NCI-H1105 (cell line): ENCODE measurements at places on chromosomes 7 and 10.

DNA sequence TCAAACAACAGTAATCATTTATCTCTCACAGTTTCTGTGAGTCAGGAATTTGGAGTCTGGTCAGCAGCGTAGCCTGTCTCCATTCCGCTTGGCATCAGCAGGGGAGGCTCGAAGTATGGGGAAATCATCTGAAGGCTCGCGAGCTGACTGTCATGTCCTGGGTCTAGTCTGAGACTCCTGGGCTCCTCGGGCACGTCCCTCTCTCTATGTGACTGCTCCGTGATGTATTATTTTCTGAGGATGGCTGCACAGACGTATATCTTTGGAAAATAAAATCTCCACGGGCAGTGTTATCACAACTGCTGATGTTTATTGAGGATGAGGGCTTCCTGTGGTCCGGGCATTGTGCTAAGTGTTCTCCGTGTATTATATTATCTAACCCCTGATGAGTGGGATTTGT is 23.3 kb upstream of the PCGF5 start:
- DNase-seq, result no peak

DNA sequence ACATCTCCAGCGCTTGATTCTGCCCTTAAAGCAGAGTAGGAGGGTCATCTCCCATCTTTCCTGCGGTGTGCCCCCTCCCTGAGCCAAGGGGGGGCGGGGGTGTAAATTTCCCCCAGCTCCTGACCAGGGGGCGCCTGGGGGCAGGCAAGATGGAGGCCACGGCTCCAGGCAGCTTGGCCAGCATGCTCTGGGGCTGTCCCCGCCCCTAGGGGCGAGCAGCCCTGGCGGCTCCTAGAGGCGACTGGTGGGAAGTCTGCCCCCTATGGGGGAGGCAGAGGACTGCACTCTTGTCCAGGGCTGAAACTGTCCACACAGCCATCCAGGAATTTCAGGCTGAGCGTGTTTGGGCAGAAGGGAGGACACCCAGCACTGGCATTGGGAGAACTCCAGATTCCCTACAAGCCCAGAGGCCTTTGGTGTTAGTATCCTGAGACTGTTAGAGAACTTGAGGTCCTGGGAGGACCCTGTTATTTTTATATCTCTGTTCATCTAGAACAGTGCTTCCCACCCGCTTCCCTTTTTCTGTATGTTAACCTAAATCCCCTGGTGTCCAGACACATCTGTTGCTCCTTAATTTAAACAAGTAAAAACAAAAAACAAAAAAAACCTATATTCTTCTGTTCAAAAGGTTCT is 4.6 kb downstream of the STRA8 start:
- DNase-seq, result no peak

- DNase-seq, result no peak
These were observed 1.3 kb upstream of the POT1 start for GRCh38 chr7:124930655-124931597.

DNA sequence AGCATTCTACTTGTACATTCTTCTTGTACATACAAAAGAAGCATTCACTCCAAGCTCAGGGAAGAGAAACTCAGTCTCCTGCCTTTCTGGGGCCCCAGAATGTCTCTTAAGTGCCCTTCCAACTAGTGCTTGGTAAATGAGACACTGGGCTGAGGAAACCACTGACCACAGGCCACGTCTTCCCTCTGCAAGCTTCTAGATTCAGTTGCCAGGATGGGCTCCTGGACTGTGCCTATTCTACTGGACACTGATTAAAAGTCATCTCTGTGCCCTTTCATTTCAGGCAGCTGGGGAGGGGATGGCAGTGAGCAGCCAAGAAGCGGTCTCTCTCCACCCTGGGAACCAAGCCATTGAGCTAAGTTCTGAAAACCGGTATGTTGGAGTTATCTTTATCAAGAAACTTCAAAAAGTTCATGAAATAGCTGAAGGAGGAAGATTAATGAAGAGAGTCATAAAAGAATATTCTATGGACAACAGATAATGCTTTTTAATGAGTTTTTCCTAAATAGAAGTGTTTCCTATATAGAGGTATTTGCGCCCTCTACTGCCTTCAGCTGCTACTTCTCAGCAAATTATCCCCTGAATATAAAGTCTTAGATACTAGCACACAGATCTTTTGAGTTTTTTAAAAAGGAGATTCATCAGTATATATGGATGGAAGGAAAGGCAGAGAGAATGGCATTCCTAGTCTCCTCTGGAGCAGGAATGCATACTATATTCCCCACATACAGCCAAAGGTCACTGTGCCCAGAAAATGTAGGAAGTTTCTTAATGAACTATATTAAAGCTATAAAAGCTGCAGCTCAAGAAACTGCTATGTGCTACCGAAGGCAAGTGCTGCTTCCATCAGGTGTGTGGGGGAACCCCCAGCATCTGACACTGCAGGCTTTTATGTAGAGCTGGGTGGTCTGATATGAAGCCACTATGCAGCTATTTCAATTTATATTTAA is 8.4 kb upstream of the IFIT1B start:
- no peak for DNase-seq

DNA sequence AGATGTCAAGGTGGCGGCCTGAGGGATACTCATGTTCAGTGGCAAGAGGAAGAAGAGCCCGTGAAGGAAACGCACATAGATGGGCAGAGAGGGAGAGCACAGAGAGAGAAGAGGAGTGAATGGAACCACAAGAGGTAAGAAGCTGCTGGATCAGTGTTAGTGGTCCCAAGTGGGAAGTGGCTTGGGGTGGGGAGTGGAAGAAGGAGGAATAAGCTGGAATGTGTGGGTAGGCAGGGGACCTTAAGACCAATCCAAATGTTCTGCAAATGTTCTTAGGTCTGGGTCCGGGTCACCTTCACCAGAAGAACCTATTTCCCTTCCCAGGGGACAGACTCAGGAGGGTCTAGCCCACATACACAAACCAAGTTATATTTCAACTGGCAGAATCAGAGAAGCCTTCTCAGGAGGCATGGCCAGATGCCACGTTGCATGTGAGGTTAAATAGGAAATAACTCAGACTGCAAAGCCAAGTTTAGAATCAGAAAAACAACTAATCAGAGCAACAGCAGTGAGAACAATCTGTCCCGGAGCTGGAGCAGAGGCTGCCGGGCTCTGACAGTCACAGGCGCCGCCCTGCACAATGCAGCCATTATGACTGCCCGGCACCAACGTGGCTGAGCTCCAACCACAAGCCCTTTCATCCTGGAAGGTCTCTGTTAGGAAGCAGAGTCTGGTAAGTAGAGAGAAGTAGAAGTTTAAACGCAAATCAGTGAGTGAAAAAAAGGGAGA is 78.6 kb upstream of the ARMC3 start:
- DNase-seq, result no peak

DNA sequence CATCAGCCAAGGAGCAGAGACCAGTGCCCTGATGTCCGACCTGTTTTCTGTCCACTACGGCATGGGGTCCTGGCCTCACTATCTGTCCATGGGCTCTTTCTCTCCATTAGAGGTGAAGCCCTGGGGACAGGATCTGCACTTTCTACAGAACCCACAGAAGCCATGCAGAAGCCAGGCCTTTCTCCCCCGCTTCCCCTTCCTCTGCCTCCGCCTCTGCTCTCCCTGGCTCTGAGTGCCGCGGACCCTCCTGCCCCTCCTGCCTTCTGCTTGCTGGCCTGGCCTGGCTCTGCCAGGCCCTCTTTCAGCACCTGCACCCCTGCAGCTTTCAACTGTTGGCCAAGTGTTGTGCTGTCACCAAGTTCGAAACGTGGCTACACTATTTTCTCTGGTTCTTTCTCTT is 439.8 kb upstream of the ZMIZ1 start:
- DNase-seq, result no peak

DNA sequence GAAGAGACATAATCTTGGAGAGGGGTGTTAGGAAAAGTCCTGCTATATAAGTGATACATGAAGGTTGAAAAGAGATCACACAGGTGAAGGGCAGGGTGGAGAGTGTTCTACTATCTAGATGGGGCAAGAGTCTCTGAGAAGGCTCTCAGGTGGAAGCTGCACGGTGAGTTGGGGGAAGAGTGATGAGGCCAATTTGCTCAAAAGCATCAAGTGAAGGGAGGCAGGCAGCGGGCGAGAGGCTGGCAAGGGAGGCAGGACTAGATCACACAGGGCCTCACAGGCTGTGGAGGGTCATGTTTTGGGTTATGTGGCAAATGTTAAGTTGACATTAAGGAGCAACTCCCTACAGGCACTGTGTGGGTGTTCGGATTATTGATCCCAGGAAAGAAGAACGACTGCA is 2.6 kb upstream of the COL17A1 start:
- DNase-seq, result no peak

DNA sequence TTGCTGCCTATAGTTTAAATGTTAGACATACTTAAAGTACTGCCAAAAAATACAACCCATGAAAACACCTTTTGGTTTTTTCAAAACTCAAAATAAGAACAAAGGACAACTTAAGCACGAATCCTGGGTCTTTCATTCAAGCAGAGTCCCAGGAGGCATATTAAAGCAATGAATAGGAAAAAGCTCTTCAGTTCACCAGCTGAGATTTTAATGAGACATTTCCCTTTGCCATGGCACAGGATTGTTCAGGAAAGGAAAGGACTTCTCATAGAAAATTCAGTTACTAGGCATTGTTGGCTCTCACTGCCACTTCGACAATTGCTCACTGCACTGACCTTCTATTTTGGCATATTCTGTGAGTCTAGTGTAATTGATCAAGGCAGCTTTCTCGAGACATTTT is 133.5 kb upstream of the FEZF1 start:
- no peak for DNase-seq
